ENCODE measurements at places on chromosomes 1 and 21.

GRCh38 chr1:26317146-26317545 is 612 bp upstream of the CD52 start:
- DNase-seq: no peak

GRCh38 chr1:82879701-82880305 is 1079.1 kb downstream of the ADGRL2 start:
- DNase-seq: no peak

- DNase-seq: no peak
Measured at GRCh38 chr21:40057331-40057730, 190.1 kb downstream of the PCP4 start.

- no peak for DNase-seq
Measured at GRCh38 chr1:8361198-8361849, 43.4 kb downstream of the SLC45A1 start.

DNA sequence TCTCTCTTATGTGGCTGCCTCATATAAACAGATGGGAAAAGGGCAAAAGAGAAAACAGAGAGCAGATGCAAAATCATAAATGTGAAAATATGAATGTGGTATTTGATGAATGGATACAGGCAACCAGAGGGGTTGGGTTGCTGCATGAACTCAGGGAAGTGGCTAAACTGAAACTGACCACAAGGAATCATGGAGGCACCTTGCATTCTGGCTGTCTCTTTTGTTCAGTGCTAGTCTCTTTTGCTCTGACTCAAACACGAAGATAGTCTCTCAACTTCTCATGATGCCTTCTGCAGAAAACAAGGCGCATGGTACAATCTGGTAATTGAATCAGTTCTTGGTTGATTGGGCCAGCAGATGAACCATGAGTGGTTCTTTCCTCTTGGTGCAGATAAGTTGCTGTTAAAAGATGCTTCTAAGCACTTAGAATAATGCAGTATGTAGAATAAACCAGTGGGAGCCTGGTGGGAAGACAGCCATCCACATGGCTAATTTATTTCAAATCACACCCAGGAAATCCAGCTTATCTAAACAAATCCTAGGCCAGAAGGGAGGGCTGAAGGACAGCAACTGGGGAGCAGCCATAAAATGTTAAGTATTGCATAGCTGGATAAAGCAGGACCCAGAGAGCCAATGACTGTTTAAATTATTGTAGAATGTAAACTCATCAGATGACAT is 64.2 kb downstream of the HLX start:
- DNase-seq: no peak

GRCh38 chr1:55579332-55580001 is 364.3 kb upstream of the USP24 start:
- DNase-seq: no peak

DNA sequence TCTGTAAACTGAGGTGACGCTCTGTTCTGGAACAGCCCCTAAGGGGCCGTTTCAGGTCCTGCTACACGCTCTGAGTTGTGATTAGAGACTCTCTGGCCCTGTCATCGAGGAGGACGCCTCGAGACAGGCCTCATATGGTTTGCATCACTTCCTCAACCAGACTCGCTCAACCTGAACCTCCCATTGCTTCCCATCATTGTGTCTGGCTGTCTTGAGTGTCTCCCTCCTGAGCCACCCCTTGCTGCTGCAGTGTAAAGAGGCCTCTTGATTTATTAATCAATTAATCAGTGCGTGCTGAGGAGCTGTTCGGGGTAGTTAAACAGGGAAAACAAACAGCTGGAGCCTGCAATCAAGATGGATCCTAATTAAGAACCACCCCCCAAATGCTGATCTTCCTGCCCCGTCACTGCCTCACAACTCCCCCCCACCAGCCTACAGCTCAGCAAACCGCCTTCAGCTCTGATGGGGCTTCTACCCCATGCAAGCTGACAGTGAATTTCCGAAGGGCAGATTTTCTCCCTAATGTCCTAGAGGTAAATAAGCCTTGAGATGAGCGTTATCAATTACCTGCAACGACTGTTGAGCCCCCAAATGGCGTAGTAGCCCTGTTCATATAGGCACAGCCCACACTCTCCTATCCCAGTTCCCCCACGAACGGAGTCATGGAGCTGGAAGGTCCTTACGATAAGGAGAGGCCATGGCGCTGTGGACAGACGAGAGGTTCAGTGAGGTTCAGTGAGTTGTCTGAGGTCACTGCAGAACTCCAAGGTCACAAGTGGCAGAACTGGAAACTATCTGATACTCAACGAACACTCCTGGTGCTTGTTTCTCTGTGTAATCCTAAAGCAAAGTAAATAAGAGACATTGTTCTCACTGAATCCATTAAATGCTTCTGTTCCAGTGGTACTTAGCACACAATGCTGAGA is 210.6 kb downstream of the KIF26B start:
- DNase-seq: no peak

DNA sequence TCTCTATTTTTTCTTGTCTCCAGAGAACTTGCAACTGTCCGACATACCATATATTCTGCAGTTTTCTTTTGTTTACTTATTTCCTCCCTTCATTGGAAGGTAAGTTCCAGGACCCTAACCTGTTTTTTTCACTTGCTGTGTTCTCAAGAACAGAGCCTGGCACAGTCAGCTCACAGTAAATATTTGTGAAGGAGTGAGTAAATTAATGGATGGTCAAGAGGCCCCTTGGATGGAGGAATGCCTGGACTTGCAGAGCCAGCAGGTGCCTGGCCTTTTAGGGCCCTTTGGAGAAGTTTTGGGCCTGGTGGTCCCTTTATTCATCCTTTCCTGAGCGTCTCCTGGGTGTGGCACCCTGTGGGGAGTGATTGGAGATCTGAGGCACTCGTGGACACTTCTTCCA is 182.1 kb upstream of the POU3F1 start:
- DNase-seq: no peak

GRCh38 chr1:206776229-206776628 is 3.9 kb upstream of the IL10 start:
- DNase-seq: no peak

DNA sequence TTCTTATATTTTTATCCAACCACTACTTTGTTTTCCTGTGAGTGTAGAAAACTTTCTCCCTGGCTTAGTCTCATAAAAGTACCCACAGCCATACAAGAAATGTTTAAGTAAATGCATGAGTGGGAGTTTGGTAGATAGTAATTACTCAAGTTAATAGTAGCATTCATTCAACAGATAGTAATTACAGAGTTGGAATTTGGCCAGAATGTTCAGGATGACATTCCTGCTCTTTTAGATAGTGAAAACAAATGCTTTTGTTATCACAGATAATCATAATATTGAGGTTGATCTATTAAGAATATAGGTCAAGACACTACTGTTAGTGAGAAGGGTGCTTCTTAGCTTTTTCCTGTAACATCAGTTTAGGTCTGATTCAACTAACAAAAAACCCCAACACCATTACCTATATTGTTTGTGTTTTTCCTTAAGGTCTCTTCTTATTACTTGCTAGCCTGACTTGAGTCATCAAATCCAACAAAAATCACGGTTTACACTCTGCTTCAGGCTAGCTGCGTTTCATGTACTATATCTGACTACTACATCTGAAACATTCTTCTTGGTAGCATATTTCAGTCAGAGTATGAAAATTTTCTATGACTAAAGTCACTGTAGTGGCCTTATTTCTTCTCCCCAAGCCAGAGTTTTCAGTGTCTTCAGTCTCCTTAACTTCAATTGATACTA is 163.7 kb downstream of the HS2ST1 start:
- no peak for DNase-seq

DNA sequence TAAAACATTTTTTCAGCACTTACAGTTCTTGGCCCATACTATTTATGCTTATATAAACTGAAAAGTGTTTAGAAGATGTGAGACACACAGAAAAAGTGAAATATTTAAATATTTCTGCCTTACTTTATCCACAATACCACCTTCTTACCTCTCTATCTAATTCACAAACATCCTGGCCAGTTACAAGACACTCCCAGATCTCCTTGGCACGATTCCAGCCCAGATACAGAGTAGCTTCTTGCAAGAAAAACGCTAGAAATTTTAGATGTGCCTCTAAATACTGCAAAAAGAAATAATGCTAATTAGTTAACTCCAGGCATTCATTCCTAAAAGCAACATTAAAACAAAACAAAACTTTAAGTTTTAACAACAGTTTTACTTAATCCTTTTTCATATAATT is 68.4 kb downstream of the USP24 start:
- DNase-seq: no peak

GRCh38 chr21:25859235-25859929 is 124.6 kb downstream of the GABPA start:
- DNase-seq: no peak

- no peak for DNase-seq
Measured at GRCh38 chr1:168491527-168492164, 52.2 kb downstream of the XCL2 start.

- no peak for DNase-seq
Measured at GRCh38 chr1:230986976-230987375, 8.1 kb downstream of the ARV1 start.

- DNase-seq: peak; percentile 66
Measured at GRCh38 chr1:177181631-177182291, 11.0 kb downstream of the BRINP2 start.

GRCh38 chr21:46017148-46017547 is 35.6 kb downstream of the COL6A1 start:
- DNase-seq: no peak

DNA sequence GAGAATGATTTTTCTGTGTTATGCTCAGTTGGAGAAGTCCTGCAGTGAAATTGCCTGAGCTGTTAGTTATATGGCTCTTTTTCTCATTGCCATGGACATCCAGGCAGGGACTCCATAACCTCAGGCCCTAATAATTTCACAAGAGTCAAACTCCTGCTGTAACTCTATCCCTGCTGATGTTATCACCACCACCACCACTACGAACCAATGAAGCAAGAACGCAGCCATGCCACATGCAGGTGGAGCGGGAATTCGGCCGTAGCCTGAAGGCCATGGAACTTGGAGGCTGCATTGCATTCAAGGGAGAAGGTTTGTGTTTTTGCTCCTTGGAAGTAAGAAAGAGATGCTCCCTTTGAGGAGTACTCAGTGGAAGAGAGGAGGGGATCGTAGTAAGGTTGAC is 16.8 kb upstream of the DLGAP3 start:
- no peak for DNase-seq

GRCh38 chr1:94898491-94899385 is 28.2 kb downstream of the CNN3 start:
- no peak for DNase-seq

- DNase-seq: no peak
Measured at GRCh38 chr1:32112806-32113375, 5.0 kb downstream of the KPNA6 start.

DNA sequence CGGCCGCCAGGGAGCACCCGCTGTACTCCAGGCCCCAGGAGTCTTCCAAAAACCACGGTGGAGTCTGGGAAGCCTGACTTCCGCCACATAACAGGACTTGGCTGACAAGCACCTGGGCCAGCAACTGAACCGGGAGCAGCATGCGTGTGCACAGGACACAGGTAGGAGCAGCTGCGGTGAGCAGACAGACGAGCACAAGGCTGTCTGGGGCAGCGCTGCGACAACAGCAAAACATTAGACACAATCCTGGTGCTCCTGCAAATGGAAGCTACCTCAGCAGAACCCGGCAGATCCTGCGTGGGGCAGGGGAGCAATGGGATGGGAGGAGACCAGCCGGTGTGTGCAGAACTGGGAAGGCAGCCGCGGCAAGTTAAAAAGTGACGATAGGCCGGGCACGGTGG is 80.4 kb downstream of the NPHP4 start:
- DNase-seq: no peak

DNA sequence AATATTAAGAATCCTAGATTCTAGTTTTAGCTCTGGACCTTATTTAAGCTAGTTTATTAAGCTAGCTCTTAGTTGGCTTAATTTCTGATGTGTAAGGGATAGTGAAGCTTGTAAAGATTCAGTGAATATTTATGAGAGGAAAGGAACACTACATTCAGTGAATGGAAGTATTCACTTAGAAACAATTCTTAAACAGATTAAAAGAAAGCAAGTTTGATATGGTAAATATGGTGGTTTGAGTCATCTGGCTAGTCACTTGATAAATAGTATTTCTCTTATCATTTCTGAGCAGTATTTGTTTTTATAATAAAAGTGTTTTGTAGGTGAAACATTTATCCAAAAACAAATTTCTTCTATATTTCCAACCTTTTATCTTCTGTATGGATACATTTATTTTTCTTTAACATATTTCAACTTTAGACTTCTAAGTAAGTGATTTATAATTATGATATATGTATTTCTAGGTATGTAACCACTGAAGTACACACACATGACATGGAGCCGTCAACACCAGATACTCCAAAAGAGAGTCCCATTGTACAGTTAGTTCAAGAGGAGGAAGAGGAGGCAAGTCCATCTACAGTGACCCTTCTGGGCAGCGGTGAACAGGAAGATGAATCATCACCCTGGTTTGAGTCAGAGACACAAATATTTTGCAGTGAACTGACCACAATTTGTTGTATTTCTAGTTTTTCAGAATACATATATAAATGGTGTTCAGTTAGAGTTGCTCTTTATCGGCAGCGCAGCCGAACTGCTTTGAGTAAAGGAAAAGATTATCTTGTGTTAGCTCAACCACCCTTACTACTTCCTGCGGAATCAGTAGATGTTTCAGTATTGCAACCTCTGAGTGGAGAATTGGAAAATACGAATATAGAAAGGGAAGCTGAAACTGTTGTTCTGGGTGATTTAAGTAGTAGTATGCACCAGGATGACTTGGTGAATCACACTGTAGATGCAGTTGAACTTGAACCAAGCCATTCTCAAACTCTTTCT is 55.6 kb downstream of the SUCO start:
- no peak for DNase-seq

Measured in Right ventricle myocardium inferior (tissue), 1 donor.